Stimulated activated CD8-positive, alpha-beta memory T cell treated with anti-CD3 and anti-CD28 coated beads, Interleukin-2, amount 100 ng/mL, for 1 hour (primary cell): ENCODE measurements at places on chromosomes 6 and 20.

- DNase-seq, result no peak
Observed at GRCh38 chr6:14094721-14095120, 22.9 kb upstream of the CD83 start.

GRCh38 chr20:33693289-33693688 lies 7.1 kb upstream of the E2F1 start:
- no peak for DNase-seq

GRCh38 chr20:62117658-62118057 lies 4.6 kb upstream of the LSM14B start:
- peak; percentile 40 for DNase-seq

DNA sequence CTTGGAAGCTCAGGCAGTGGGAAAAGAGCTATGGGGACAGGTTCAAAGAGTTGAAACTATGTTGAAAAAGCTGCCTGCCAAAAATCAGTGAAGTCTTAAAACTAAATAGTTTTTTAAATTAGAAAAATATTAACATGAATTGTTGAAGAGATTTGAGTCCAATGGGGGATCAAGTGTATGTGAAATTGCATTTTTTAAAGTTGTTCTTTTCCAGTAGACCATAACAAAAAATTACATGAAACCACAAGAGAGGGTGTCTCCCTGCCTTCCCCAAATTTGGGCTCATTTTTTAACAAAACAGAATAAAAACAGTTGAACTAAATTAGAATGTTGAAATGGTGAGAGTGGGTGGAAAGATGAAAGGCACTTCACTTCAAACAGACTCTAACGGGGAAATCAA lies 31.5 kb upstream of the COL10A1 start:
- no peak for DNase-seq

DNA sequence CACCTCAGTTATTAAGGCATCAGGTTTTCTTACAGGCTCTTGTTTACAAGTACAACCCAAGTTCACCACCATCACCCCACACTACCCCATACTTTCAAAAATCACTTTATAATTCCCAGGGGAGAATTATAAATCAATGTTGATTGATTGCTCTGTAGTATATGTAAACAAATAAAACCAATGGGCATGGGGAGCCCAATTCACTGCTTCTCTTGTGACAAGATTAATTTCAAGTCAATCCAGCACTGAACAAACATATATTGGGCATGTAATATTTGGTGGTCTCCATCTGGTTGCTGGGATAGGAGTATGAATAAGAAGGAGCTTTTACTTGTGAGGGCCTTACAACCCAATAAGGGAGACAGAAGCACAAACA lies 95.8 kb downstream of the CLVS2 start:
- DNase-seq, result no peak

GRCh38 chr6:78089531-78089930 lies 436.7 kb downstream of the MEI4 start:
- DNase-seq, result no peak

- no peak for DNase-seq
Observed at GRCh38 chr6:170084166-170084730, 206.6 kb downstream of the DLL1 start.
